CD4-positive, alpha-beta T cell treated with Interleukin-4 for 1 hour (primary cell): ENCODE measurements at places on chromosomes 4 and X.

DNA sequence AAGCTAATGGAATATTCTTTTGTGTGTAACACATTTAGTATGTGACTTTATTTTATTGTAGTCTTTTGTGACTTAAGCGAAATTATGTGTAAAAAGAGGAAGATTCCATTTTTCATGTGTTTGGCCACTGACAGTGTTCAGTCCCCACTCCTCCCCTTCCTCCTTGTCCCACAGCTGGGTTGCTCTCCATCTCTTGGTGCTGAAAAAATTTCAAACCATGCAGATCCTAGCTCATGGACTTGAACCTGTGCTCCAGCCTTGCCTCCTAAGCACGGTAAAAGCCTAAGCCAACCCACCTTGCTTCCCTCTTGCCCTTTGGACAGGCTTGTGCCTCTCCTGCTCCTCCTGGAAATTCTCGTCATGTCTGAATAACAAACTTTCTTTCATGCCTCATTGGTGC is 2008.5 kb upstream of the TENM3 start:
- DNase-seq, result no peak

- DNase-seq, result no peak
These were observed 15.6 kb downstream of the MAEA start for GRCh38 chr4:1305261-1305711.

GRCh38 chr4:2269618-2270163 is 7.8 kb upstream of the MXD4 start:
- DNase-seq, result no peak

- no peak for DNase-seq
These were observed 118.5 kb upstream of the ANK2 start for GRCh38 chr4:112931001-112931400.

DNA sequence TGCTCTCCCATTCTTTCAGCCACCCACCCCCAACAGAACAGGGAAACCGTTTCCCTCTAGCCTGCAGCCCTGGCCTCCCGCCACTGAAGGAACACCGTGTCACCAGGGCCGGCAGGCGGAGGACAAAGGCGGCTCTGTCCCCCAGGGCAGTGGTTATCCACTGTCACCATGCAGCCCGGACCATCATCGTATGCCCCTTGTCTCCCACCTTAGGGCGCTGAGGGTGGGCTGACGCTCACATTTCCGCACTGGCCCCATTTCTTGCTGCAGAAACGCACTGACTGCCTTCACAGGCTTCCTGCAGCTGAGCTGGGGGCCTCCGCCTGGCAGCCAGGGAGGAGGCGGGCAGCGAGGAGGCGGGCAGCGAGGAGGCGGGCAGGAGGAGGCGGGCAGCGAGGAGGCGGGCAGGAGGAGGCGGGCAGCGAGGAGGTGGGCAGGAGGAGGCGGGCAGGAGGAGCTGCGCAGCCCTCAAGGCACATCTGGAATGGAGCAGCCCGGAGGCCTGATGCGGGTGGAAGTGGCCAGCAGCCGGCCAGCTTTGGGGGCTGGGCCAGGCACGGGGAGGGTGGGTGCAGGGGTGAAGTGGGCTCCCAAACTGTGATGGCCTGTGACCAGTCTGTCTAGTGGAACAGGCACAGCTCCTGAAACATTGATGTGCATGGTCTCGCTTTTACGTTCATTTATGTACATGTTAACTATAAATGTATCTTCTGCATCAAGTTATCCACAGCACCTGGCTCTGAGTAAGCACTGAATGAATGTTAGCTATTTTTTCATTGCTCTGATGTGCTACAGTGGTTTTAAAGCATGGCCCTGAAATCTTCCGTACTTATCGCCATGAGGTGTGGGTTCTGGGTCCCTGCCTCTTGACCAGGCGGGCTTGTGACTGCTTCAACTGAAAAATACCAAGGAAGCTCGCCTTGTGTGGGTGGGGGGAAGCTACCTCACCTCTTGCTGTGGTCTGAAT is 20.6 kb upstream of the KIAA0232 start:
- no peak for DNase-seq

GRCh38 chrX:65821721-65822496 is 154.5 kb downstream of the MSN start:
- peak; percentile 39 for DNase-seq

GRCh38 chr4:176883681-176884418 is 91.1 kb upstream of the VEGFC start:
- no peak for DNase-seq

DNA sequence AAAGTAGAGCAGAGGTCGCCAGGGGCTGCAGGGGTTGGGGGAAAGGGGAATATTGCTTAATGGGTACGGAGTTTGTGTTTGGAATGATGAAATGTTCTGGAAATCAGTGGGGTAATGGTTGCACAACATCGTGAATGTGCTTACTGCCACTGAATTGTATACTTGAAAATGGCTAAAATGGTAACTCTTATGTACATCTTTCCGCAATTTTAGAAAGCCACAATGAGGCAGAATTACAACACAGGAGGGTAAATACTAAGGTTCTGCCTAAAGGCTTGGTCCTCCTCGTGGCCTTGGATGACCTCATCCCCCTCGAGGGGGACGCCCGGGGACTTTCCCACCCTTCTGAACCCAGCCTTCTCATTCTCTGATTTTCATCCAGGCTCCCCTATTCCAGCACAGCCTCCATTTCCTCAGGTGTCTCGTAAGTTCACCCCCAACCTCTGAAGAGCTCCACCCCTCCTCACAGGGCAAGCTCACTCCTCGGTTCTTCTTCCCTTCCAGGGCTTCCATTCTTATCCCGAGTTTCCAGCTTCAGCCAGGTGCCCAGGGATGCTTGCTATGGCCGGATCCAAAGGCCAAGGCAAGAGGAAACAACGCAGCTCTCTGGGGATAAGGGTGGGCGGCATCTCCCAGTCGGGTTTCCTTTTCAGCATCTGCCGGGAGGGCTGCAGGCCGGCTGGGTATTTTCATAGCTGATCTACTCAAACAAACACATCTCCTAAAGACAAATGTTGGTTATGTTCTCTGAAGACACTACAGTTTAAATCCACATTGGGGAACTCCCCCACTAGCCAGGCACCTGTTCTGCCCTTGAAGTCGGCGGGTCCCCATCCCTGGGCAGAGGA is 71.3 kb upstream of the ACSL1 start:
- peak; percentile 78 for DNase-seq

GRCh38 chrX:136639506-136640176 is 8.3 kb upstream of the CD40LG start:
- no peak for DNase-seq

DNA sequence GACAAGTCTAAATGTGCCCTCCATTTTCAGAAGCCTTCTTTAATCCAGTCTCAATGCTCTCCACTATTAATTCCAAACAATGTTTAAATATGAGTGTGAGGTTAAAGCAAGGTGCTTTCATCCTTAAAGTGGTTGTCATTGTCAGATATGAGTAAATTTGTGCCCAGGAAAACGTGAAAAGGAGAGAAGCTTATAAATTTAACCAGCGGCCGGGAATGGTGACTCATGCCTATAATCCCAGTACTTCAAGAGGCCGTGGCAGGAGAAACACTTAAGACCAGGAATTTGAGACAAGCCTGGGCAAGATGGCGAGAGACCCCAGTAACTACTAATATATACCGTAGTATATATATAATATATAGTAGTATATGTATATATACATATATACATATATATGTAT is 270.0 kb downstream of the ARHGAP24 start:
- no peak for DNase-seq

DNA sequence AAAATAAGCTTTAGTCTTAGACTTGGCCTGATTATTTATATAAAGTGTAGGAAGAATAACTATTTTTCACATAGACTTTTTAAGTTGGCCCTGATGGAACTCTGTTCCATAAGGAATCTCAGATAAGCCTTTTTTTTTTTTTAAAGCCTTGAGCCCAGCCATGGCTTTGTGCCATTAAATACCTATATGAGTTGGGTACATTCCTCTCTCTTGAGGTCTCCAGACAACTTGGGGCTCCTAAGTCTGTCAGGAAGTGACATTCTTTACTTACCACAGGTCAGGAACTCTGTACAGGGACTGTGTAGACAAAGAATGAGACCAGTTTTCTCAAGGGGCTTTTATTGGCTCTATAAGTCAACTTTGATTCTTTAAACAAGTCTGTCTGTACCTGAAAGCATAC is 27.1 kb upstream of the IGFBP7 start:
- DNase-seq, result no peak

DNA sequence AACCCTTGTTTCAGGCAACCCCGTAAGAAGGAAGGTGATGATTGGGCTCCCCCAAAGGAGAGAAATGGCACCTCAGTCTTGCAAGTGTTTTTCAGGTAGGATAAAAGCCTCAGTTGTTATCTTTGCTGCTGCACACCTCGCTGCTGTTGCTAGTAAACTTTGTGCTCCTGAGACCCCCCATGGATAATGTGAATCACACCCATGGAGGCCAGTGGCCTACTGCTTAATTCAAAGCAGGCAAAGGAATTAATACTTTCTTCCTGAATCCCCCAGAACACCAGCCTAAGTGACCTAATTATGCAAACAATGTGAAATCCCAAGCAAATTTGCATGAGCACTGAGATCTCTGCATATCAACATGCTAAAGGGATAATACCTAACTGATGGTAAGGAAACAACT is 337.5 kb downstream of the GRIA2 start:
- DNase-seq, result no peak

DNA sequence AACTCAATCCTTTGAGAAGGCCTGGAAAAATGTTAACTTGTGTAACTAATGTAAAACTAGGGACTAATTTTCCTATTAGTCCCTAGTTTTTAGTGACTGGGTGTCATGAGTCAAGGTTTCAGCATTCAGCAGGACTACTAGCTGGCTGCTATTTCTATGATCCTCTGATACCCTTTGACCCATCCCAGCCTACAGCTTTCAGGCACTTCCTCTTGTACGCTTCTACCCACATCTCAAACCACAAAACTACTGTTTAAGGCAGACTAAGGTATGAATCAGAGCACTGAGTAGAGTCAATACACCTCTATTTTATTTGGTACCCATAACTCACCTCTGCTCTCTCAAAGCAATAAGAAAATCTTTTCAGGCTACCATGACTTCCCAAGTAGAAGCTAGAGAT is 809.6 kb downstream of the PDHA2 start:
- DNase-seq, result no peak

- no peak for DNase-seq
These were observed 23.4 kb upstream of the ZFP42 start for GRCh38 chr4:187972135-187972534.

DNA sequence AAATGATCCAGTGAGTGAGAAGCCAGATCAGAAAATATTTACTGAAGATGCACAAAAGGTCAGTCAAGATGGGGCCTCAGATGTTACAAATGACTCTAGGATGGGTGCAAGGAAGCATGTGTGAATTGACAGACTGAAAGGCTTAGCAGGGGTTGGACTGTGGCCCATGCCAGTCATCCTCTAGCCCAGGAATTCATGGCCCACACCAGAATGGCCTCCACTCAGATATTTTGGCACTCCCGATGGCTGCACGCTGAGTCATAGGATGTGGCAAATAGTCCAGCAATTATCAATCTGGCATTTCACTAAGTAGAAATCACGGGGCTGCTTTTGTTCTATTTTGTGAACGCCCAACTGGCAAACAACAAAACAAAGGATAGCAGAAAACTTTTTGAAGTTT is 406.5 kb downstream of the IQCM start:
- DNase-seq, result no peak

DNA sequence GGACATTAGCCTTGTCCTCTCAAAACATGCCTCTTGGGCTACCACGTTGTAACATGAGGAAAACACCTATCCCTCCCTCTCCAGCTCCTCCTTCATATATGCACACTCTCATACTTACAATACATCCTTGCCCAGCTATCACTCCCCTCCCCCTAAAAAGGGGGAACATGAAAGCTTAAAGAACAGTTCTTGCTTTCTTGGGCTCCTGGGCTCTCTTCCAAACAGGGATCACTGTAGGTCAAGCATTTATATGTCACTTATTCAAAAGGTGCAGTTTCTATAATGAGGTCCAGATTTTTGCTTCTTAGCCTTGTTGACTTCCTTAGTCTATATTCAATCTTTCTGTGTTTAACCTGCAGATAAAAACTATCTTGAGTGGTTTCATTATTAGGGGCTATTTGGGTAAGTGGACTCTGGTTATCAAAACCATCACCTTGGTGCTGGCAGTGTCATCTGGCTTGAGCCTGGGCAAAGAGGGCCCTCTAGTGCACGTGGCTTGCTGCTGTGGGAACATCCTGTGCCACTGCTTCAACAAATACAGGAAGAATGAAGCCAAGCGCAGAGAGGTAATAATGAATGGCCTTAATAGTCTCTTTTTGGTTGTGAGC is 119.4 kb downstream of the AKAP4 start:
- no peak for DNase-seq

DNA sequence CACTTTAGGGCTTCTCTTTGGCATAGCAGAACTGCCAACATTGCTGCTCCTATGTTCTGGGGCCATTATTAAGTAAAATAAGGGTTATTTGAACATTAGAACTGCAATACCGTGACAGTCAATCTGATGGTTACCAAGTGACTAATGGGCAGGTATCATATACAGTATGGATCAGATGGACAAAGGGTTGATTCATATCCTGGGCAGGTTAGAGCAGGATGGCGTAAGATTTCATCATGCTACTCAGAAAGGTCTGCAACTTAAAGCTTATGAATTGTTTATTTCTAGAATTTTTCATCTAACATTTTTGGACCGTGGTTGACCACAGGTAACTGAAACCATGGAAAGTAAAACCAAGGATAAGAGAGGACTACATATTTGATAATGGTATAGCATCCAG is 40.9 kb downstream of the BRCC3 start:
- DNase-seq, result no peak

DNA sequence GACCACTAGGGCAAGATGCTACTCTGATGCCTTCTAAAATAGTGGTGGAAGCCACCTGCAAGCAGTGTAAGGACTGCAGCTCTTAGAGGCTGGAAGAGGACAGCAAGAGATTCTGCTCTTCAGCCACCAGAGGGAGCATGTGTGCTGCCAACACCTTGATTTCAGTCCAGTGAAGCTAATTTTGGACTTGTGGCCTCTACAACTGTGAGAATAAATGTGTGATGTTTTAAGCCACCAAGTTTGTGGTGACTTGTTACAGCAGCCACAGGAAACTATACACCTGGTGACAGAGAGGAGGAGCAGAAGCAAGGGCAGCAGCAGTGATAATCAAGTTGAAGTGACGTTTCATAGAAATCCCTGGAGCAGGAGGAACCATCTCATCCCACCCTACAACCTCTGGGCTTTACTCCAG is 55.9 kb downstream of the FGFBP1 start:
- peak; percentile 61 for DNase-seq

DNA sequence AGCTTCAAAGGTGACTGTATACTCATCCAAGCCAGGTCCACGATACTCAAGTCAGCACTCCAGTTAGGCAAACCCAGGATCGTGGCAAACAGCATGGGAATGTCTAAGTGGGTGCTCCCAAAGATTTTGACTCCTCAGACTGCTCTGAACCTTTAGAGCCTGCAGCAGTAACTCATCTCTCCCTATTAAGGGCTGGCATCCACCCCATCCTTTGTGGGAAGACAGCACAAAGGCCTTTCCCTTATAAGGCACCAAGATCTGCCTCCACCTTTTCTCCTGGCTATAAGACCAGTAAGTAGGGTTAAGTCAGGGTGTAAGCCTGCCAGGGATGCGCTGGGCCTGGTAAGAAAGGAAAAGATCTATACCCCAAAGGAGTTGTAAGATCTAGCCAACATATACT is 23.6 kb upstream of the SLC25A43 start:
- DNase-seq, result no peak

- DNase-seq, result no peak
These were observed 34.7 kb upstream of the LHFPL1 start for GRCh38 chrX:112714357-112714918.
